Left hindlimb (tissue), 1 donor: ENCODE measurements at places on chromosomes 13 and 19.

GRCh38 chr13:68099631-68100030 is 869.5 kb upstream of the PCDH9 start:
- DNase-seq, result no peak

DNA sequence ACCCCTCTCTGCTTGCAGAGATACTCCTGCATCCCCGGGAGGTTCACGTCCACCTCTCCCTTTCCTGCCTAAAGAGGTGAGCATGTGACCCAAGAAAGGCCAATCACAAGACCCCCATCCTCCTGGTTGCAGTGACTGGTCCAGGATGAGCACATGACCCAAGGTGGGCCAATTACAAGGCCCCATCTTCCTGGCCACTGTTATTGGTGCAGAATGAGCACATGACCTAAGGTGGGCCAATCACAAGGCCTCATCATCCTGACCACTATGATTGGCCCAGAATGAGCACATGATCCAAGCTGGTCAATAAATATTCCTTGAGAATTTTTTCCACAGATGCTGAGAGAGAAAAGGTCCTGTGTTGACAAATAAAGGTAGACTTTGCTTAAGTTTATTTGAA is 350.7 kb downstream of the EFNB2 start:
- DNase-seq, result no peak

DNA sequence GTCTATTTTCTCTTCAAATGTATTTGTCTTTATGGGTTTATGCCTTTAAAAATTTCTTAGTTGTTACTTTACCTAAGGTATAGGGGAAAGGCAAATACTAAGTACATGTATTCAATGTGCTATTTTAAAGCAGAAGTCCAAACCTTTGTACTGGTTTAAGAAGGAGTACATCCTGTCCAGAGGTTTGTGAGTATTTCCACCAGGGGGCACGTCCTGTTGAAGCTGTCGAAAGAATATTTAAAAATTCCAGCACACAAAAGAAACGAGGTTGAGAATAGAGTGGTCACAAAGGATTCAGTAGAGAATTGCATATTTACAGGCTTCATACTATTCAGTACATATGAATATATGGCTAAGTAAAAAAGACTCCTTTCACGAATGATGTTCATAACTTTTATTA is 59.8 kb downstream of the URI1 start:
- DNase-seq, result no peak

- no peak for DNase-seq
Observed at GRCh38 chr13:22074403-22074802, 403.5 kb downstream of the FGF9 start.

- peak; percentile 95 for DNase-seq
Observed at GRCh38 chr19:58033741-58034476, at the start of gene ZSCAN1. ZSCAN1 (plus strand) TSS chr19:58034025; CDS start chr19:58037837, 3,812 bp downstream.

GRCh38 chr19:10858204-10858828 is 10.1 kb downstream of the C19orf38 start:
- DNase-seq, result no peak

DNA sequence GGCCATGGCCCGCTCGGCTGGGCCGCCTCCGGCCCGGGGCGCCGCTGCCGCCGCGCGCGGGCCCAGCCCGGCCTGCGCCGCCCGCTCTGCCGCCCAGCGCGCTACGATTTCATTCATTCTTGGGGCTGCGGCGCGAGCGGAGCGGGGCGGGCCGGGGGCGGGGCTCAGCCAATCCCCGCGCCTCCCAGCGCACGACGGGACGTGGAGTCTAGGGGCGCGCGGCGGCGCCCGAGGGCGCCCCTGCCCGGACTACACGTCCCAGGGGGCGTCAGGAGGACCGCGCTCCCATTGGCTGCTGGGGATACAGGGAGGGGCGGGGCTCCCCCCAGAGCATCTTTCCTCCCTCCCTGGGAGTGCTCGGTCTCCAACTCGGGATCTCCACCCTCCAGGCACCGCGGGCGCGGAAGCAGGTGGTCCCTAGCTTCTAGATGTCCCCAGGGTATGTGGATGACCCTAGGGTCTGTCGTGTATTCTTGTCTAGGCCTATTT is 5.6 kb upstream of the DPF1 start:
- peak; percentile 81 for DNase-seq

GRCh38 chr19:7533925-7534480 is 1.5 kb upstream of the PNPLA6 start:
- peak; percentile 95 for DNase-seq

GRCh38 chr19:46413262-46414031 is at the start of gene CCDC8:
CCDC8 (minus strand) TSS chr19:46413564; CDS start chr19:46412810, 754 bp downstream.
- peak; percentile 98 for DNase-seq

GRCh38 chr19:3075605-3076431 is 13.5 kb upstream of the TLE5 start:
- peak; percentile 44 for DNase-seq

DNA sequence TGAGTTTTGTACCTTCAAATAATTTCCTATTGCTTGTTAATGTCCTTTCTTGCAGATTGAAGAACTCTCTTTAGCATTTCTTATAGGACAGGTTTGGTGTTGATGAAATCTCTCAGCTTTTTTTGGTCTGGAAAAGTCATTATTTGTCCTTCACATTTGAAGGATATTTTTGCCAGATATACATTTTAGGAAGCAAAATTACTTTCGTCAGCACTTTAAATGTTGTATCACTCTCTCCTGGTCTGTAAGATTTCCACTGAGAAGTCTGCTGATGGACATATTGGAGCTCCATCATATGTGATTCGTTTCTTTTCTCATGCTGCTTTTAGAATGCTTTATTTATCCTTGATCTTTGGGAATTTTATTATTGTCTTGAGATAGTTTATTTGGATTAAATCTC is 105.5 kb downstream of the TNFSF13B start:
- DNase-seq, result no peak

GRCh38 chr13:107742544-107742943 is 472.8 kb downstream of the LIG4 start:
- DNase-seq, result no peak

DNA sequence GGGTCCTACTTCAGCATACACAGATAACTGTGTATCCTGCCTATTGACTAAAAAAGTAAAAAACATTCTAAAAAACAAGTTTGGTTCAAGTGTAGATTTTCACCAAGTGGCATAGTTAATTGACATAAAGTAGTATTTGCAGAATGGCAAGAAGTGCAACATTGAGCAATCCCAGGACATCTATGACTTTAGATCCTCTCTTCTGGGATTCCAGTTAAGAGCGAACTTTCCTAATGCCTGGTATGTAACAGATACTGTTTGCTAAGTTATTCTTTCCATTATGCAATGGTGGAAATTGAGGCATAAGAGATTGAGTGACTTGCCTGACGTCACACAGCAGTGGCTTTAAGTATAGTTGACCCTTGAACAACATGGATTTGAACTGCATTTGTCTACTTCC is 96.1 kb downstream of the ZMYM2 start:
- DNase-seq, result no peak

DNA sequence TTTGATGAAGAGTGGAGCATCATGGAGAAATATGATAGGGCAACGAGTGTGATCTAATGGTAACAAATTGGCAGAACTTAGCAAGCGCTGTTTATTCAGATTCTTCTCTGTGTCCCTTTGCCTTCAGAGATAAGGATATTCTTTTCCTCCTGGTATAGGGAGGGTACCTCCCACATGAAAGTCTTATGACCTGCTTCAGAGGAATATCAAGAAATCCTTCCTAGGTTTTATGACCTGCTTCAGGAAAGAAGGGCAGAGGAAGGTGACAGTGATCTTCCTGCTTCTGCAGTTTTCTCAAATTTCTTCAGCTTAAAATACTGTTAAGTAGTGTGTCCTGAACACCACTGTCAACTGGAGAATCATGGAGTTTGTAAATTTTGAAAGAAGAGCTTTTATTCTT is 144.3 kb downstream of the DNAJC15 start:
- no peak for DNase-seq

DNA sequence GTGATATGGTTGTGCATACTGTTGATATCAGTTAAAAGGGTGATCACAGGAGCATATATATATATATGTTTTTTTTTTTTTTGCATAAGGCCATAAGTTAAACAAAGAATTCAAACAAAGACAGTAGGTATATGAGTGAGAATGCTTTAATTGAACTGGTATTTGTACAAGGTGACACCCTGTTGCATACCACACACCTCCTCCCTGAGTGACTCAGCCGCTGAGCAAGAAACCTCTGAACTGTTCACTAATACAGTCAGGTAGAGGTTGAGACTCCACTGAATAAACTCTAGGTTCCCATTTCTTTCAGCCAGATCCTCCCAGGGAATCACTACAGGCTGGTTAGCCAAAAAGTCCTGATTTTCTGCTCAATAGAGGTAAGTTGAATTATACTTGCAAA is at the start of gene SCEL:
TSS of gene SCEL (plus strand) at position 259 of the 400 bp plus-strand sequence. CDS start 20,170 bp downstream, outside the sequence.
- DNase-seq, result no peak

- no peak for DNase-seq
Observed at GRCh38 chr19:42461700-42462324, 19.1 kb upstream of the CXCL17 start.

DNA sequence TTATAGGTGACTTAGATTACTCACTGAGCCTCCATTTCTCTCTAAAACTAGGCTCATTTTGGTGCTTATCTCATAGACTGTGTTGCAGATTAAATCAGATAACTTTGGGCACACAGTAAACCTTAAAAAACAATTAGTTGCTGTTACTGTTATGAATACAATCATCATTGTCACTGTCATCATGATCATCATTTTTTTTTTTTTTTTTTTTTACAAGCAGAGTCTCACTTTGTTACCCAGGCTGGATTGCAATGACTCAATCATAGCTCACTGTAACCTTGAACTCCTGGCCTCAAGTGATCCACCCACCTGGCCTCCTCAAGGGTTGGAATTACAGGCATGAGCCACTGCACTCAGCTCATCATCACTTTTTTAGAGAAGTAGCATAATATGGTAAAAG is 60.0 kb downstream of the VWA8 start:
- no peak for DNase-seq

DNA sequence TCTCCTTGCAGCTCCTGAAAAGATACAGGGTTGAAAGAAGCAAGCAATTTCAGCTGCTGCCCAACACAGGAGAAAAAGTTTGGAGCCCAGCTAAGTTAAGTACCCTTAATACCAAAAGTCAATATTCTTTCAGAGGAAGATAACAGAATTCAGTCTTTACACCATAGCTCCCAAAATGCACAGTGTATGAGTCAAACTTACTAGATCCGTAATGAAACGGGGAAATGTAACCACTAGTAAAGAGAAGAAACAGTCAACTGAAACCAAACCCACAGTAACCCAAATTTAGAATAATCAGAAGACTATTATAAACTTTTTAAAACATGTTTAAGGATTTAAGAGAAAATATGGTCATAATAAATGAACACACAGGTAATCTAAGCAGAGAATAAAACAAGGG is 45.2 kb downstream of the SUCLA2 start:
- no peak for DNase-seq

GRCh38 chr13:77893066-77893465 is 25.6 kb downstream of the EDNRB start:
- DNase-seq, result no peak

DNA sequence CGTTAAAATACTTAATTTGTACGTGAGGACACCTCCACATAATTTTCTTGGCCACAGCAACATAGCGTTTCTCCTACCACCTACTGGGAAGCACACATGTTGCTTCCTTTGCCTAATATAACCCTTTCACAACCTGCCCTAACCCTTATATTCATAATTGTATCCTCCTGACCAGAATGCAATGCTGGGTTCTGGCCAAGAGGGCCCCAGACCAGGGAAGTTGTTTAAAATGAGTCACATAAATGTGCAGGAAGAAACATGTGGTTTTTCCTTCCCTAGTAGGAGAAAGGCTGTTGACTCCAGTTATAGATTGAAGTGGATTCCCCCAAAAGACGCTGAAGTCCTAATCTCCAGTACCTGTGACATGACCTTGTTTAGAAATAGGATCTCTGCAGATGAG is 187.3 kb downstream of the NUFIP1 start:
- DNase-seq, result no peak

GRCh38 chr19:6481541-6482342 is at the start of gene DENND1C:
DENND1C (minus strand) TSS chr19:6481787; CDS start chr19:6481695, 92 bp downstream.
- DNase-seq, result no peak

GRCh38 chr19:7917267-7918061 is 2.7 kb upstream of the SNAPC2 start:
- no peak for DNase-seq

GRCh38 chr13:33543089-33543459 is 257.5 kb upstream of the STARD13 start:
- no peak for DNase-seq

DNA sequence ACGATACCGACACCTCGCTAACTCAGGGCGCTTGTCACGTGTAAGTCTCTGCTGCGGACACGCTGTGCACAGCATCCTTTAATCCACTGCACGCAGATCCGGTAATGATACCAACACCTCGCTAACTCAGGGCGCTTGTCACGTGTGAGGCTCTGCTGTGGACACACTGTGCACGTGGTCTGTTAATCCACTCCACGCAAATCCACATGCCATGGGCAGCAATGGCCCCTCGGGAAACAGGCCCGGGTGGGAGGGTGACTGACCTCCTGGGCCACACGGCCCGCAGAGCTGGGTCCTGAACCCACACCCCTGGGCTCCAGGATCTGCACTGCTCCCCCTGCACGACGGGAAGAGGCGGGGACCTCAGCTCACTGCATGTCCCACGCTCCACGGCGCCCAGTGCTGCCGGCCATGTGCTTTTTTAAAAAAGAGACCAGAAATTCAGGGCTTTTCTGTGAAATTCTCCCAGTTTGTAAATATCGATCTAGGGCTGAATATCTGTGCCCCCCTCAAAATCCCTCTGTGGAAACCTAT is 16.1 kb downstream of the SHC2 start:
- DNase-seq, result no peak

- no peak for DNase-seq
Observed at GRCh38 chr13:114311387-114311786, 2.9 kb upstream of the CHAMP1 start.
